Foreskin fibroblast (primary cell): ENCODE measurements at places on chromosomes 3 and 15.

GRCh38 chr3:46013316-46014094 is 13.8 kb downstream of the XCR1 start:
- no peak for DNase-seq

DNA sequence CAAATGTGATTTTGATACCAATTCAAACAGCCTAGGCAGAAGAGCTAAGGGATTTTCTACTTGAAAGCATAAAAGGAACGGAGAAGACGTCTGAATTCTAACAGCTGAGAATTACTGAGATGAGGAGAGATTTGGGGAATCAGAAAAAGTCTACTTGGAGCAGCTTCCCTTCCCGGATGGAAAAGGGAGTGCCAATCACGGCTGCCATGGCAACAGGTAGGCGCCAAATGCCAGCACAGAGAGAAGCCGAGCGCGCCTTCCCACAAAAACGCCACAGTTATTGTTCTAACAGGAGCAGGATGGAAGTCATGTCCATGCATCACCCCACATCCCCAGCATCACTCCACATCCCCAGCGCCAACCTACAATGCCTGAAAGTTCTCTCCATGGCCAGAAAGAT is 63.5 kb upstream of the PRR20G start:
- no peak for DNase-seq

DNA sequence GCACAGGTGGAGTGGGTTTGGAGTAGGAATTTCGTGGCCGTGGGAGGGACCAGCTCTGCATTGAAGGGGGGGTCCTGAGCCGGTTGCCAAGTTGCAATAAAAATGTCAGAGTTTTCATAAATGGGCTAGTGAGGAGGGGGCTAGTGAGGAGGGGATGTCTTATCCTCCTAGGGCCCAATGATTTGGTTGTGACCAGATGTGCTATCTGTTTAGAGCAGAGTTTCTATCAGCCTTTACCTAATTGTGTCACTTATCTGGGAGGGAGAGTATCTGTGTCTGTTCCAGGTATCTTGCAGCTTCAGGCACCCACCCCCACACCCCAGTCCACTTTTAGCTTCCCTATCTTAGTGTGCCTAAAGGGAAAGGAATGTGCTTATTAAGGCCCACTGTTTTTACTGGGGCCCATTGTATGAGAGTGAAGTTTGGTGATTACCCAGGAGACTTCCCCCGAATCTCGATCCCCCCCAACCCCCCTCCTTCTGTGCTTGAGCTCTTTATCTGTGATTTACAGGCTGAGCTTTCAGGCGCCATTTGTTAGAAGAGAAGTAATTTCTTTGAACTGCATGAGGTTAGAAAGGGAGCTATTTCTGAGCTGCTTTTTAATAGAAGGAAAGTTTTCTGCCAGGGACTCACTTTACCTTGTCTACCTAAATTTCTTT is 42.6 kb downstream of the PPCDC start:
- DNase-seq = no peak

DNA sequence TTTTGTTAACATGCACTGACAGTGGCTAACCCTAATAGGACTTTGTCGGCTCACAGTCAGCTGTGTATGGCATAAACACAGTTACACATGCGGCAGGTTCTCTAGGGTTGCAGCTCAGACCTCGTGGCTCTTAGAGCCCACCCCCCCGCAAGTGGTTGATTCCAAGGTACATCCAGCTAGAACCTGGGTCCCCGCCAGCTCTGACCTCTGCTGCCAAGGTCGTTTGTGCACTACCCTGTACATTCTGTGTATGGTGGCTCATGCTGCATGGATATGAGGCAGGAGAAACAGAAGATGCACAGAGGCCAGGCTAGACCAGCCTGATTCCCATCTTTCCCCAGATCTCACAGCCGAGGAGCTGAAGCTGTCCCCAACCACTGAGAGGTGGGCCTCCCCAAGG is 25.9 kb downstream of the PRR20G start:
- DNase-seq = no peak

DNA sequence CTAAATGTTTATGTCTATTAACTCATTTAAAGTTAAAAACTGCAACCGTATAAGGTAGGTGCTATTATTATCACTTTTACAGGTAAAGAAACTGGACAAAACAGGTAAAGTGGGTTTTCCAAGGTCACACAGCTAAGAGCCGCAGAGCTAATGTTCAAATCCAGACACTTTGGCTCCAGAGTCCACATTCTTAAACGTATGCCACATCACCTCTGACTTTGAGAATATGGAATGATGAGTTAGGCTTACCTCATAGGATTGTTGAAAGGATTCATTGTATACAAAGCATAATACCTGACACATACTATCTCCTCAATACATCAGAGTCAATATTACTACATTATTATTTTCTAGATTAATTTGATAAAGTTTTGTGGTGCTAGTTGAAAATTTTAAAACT is 240.9 kb upstream of the STT3B start:
- no peak for DNase-seq

- DNase-seq = peak; percentile 52
These were observed 7.0 kb upstream of the OXTR start for GRCh38 chr3:8776406-8776805.

- DNase-seq = peak; percentile 4
These were observed 164.5 kb downstream of the TBC1D5 start for GRCh38 chr3:17577796-17578520.

- DNase-seq = no peak
These were observed 46.8 kb upstream of the MCF2L2 start for GRCh38 chr3:183475016-183475763.

DNA sequence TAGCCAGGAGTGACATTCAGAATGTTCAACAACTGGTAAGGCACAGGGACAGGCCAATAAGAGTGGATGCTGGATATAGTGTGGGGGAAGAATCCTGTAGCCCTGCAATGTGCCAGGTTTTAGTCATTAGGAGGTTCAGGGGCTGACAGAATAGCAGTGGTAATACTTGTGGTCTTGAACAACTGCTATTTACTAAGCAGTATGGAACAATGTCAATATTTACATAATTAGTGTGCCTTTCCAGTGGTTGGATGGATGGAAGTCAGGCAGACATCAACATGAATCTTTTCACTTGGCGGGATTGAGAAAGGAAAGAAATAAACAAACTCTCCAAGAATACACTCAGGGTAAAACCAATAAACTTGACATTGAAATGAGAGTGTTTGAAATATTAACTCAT is 55.1 kb downstream of the OTOL1 start:
- DNase-seq = no peak

DNA sequence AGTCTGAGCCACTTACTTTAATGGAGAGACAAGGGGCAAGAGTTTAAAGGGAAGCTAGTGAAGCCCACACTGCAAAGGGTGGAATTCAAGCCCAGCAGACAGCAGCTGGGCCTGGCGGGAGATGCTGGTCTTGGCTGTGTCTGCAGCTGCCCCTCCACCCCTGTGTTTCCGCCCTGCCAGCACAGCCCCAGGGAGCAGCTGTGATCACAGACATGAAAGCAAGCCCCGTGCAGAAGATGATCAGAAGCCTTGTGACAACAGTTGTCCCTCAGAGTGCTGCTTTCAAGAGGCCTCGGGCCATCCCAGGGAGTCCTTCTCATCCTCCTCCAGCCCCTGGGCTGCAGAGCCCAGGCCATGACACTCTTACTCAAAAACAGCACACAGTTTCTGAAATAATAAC is 24.1 kb upstream of the SLC6A1 start:
- no peak for DNase-seq

DNA sequence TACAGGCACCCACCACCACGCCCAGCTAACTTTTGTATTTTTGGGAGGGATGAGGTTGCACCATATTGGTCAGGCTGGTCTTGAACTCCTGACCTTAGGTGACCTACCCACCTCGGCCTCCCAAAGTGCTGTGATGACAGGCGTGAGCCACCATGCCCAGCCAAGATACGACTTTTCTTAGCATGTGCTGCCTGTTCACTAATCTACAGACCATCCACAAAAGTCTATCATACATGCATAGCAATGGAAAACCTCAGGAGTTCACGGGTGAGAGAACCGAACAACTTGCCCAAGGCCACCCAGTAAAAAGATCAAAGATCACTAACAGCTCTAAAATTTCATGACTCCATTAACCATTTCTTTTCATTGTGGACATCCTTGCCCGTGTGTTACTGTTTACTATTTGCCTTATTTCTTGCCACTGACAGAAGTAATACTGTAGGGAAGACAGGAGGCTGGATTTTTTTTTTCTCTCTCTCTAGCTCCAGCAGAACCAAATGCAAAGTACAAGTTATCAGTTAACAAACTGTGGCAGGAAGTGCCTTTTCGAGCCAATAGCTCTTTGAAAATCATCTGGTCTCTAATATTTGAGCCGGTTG is 92.3 kb downstream of the FOXP1 start:
- DNase-seq = no peak

- DNase-seq = no peak
These were observed 49.7 kb downstream of the STARD5 start for GRCh38 chr15:81274255-81274654.

DNA sequence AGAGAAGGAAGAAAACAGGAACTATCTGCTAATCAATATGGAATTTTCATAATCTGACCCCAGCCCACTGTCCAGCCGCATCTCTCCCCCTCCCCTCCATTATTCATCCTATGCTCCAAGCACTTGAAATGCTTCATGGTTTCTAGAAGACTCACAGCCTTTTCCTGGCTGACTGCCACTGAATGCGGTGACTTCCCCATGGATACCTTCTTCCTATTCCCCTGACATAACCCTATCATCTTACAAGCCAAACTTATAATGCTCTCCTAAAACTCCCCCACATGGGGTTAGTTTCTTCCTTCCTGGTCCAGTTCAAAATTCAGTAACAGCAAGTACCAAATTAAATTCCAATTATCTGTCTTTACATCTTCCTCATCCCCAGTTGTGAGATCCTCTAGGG is 31.2 kb upstream of the PTX3 start:
- DNase-seq = peak; percentile 54

DNA sequence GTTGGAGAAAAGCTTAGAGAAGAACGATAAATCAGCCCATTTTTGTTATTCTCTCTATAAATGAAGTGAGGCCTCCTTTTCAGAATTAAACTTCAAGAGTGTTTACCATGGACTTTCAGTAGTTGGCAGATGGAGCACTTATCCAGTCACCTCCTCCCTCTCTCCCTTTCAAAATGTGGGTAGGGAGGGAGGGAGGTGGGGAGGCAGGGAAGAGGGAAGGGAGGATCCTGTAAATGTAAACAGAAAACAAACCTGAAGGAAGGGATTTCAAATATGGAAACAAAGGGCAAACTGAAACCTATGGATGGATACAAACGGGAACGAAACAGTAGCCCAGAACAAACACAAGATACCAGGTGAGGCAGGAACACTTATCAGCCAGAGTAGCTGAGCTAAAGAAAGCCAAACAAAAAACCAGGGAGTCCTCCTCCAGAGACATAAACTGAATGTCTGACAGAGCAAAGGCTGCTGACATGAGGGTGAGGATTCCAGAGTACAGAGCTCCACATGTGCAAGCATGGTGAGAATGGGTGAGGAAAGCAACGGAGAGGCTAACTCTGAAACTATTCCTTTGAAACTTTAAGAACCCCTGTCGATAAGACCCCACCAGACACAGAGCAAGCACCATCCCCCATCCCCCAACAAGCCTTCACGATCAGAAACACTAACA is 41.0 kb upstream of the GP5 start:
- no peak for DNase-seq

GRCh38 chr15:62477929-62478328 is 312.8 kb upstream of the C2CD4B start:
- DNase-seq = no peak

- DNase-seq = peak; percentile 51
These were observed 62.8 kb upstream of the SPATA12 start for GRCh38 chr3:56997675-56998074.

DNA sequence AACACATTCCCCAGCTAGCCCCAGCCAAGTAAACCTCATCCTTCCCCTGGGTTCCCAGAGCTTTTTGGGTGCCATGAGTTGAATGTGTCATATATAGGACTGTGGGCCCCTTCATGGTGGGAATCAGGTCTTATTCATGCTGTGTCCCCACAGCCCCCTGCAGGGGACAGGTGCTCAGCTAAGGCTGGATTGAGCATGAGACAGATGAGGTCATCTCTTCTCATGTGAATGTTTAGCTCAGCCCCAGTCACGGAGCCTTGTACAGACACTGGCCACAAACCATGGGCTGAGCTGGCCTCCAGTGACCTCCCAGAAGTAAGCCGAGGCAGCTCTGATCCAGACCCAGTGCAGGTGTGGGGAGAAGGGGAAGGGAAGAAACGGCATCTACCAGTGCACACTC is 70.7 kb downstream of the C3orf70 start:
- no peak for DNase-seq

GRCh38 chr3:170751899-170752293 is 118.1 kb downstream of the RPL22L1 start:
- DNase-seq = peak; percentile 51

DNA sequence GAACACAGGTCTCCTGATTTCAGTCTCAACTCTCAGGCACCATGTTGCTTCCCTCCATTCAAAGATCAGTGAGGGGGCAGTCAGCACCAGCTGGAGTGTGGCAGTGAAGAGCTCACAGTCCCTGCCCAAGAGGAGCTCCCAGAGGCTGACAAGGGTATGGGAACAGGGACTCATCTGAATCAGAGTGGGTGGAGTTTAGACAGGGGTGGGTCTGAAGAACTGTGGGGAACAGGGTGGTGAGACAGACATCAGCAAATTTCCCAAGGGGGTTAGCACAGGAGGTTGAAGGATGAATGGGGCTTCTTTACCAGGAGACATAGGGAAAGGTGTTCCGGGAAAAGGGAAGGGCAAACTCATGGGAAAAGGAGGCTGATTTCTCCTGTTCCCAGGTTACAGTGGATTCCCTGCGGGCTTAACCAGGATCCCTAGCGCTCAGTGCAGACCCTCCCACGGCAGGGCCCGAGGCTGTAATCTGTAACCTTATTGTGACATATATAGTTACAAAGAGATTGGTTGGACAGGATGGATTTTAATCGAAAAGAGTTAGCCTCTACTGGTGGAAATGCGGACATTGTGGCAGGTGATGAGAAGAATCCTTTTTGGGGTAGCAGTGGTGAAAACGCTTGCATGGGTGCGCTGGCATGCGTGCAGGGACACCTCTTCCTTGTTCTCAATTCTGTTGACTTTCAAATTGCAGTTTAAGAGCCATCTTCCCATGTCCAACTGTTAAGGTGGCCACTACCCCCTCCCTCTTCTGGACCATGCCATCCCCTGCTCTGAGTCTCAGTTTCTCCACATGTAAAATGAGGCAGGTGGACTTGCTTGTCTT is 160.3 kb downstream of the SMAD6 start:
- peak; percentile 61 for DNase-seq

DNA sequence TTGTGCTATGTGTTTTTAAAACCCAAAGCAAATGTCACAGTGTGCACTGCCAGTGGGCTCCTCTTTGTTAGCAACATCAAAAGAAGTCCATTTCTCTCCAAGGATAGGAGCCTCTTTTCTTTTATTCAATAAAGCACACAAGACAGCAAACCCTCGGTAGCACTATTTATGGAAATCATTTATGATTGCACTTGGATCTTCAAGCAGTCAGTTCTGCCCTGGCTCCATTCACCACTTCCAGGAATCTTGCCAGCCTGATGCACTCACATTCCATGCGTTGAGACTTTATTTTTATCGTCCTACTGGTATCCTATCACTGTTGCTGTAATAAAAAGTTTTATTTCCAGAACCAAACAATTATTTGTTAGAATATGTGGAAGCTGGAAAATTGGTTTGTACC is 412.1 kb downstream of the TBL1XR1 start:
- DNase-seq = no peak

GRCh38 chr3:193237030-193237429 is 4.0 kb upstream of the PLAAT1 start:
- DNase-seq = no peak
